ENCODE measurements at places on chromosomes 16 and 17.
A peak's percentile ranks its signal among the peaks of the same experiment; 100 is the strongest.

- DNase-seq, result peak; percentile 47
These were observed 23.7 kb downstream of the MAP3K3 start for GRCh38 chr17:63645775-63646487.

- DNase-seq, result no peak
These were observed 20.0 kb upstream of the UBE2I start for GRCh38 chr16:1289477-1289866.

DNA sequence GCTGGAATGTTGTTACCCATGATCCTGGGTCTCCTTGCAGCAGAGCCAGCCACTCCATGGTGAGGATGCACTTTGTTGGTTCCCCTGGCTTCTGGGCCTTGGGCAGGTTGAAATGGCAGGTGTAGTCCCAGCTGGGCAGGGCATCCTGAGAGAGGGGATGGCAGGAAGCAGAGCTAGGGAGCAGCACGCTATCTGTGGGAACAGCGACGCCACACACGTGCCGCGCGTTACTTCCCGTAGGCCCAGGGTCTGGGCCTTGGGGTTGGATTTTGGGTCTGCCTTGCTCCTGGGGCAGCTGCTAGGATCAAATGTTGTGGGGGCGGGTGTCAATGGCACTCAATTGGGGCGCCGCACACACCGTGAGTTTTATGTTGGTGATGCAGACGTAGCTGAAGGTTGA is 368.0 kb downstream of the CPPED1 start:
- no peak for DNase-seq

DNA sequence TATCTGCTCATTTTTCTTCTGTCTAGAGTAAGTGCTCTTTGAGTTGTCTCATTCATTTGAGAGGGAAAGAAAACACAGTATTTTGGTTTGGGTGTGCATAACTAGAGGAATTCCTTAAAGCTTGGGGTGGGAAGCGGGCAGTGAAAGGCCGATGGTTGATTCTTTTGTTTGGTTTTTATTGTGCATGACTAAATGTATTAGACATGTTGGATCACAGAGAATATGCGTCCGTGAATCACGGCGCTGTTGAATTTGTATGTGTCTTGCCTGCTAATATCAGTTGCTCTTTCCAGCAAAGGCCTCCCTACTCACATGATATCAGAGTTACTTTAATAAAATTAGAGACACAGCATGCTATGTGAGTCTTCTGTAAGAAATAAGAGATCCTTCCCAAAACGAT is 180.0 kb downstream of the CHD9NB start:
- no peak for DNase-seq

DNA sequence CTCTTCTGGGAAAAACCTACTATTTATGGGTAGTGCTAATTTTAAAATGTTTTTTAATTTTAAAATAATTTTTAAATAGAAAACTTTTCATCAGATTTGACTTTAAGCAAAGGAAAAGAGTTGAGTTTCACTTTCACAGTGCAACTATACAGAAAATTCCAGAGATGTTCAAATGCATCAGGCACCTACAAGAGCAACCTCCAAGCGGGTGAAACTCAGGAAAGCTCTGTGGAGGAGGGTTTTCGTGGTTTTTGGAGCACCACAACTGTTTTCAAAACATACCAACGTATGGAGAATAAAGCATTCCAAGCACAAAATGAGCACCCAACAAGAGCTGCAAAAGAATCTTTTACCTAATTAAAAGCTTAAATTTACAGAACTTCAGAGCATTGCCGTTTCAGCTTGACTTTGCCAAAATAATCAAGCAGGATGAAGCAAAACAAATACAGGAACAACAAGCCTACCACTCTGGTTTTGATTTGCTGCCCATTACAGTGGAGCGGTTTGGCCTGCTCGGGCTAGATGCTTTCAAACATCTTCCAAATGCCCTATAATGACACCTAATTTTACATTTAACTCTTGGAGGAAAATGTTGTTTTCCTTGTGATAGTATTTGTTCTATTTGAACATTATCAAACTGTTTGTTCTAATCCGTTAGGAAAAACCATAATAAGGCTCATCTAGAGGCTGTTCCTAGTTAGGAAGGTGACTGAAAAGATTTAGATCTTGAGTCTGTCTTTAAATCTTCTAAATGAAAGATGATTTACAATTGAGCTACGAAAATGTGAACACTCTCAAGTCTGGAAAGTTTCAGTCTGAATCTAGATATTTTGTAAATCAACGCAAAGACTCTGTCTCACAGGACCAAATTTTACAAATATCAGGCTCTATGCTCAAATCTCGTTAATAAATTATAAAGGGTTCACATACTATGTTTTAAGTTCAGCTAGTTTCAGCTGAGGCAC is 34.5 kb downstream of the NACA2 start:
- peak; percentile 26 for DNase-seq

DNA sequence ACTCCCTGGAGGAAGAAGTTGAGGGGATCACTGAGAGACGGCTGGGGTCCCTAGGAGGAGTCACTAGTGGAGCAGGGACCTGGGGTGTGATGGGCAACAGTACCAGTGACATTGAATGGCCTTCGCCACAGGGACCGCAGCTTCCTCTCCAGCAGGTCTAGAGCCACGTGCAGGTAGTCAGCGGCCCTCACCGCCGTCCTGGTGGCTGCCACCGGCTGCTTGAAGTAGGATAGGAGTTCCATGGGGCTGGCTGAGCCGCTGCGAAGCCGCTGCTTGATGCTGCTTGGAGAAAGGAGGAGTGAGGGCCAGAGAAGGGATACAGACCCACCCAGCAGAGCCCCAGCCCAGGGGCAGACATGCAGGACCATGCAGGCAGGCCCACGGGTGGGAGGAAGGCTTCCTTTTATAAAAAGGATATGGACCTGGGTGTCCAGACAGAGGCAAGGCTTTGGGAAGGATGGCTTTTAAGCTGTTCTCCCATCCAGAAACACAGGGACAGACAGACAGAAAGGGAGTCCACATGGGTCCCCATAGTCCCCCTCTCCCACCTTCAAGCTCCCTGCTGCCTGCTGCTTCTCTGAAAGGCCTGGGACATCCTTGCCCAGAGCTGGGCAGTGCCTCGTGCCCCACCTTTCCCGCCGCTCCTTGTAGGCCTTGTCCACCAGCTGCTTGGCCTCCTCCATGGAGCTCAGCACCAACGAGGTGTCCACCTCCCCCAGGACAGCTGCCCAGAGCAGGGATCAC is 827 bp downstream of the MPO start:
- DNase-seq, result no peak

- no peak for DNase-seq
These were observed 7.4 kb upstream of the FASN start for GRCh38 chr17:82105417-82105881.

- no peak for DNase-seq
These were observed 480.2 kb downstream of the HS3ST3B1 start for GRCh38 chr17:14781123-14781522.

DNA sequence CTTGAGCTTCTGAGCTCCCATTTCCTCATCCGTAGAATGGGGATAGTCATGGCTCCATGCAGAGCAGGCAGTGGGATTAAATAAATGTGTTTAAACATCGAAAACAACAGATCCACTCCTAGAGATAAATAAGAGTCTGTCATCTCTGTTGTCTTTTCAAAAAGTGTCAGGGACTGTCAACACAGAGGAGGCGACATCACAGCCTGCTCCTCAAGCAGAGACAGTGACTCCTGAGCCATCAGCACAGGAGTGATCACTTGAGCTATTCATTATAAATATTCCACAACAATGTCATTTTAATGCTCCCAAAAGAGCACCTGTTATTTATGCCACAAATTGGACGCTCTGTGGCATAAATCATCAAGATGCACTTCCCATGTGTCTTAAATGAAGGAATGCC is 605.6 kb upstream of the CDH5 start:
- no peak for DNase-seq

- DNase-seq, result no peak
These were observed 171.2 kb downstream of the C16orf78 start for GRCh38 chr16:49544828-49545227.

- peak; percentile 62 for DNase-seq
These were observed 20.7 kb downstream of the SLC47A1 start for GRCh38 chr17:19554393-19554792.

DNA sequence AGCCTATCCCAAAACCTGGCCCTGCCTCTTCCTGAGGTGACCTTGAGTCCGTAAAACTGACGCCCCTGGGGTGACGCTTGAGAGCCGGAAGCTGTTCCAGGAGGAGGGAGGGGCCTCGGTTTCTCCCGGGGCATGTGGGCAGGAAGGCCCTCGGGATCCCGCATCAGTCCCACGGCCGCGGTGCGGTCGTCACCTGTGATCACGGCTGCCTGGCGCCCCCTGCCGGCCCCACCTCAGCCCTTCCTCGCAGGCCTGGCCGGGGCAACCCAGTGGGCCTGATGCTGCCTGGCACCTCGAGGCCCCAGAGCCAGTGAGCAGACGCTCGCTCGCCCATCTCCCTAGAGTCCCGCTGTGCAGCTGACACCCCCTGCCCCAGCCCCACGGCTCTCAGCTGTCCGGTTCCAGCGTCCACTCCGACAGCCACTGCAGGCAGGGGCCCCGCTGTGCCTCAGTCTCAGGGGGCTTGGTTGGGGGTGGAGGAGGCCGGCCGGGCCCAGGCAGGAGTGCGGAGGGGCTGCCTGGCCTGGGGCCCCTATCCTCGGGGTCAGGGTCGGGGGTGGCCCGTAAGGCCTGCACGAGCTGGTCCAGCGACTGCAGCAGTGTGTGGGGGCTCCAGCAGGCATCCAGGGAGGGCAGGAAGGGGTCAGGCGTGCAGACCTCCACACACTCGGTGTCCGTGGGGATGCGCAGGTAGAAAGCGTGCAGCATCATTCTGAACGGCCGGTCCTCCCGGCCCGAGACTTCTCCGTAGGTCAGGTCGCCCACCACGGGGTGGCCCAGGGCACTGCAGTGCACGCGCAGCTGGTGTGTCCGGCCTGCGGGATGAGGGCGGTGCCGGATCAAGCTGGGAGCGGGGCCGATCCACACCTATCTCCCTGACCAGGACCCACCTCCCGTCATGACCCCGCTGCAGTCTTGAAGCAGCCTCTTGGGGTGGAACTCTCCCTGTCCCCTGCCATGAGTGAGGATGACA is 2.3 kb downstream of the RPUSD1 start:
- DNase-seq, result peak; percentile 56

- DNase-seq, result peak; percentile 35
These were observed 858 bp upstream of the SMARCE1 start for GRCh38 chr17:40648384-40648968.

- no peak for DNase-seq
These were observed 6.7 kb downstream of the SYNGR2 start for GRCh38 chr17:78174870-78175642.

- DNase-seq, result no peak
These were observed 101.4 kb downstream of the TNFRSF13B start for GRCh38 chr17:16870253-16871245.

GRCh38 chr17:72236980-72237633 is 116.3 kb downstream of the SOX9 start:
- DNase-seq, result no peak

DNA sequence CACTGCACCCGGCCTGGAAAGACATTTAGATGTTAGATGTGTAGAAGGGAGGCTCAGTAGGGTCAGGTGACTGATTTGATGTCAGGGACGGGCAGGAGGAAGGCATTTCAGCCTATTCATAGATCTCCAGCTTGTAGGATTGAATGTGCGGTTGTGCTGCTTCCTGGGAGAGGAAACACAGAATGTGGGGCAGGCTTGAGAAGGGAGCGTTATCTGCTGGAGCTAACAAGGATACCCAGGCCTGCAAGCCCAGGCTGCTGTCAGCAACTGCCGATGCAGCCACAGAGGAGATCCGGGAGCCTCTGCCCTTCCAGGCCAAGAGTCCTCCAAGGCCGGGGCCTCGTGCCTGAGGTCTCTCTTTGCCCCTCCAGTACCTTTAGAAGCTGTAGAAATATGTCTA is 205.6 kb downstream of the SPECC1 start:
- DNase-seq, result no peak

DNA sequence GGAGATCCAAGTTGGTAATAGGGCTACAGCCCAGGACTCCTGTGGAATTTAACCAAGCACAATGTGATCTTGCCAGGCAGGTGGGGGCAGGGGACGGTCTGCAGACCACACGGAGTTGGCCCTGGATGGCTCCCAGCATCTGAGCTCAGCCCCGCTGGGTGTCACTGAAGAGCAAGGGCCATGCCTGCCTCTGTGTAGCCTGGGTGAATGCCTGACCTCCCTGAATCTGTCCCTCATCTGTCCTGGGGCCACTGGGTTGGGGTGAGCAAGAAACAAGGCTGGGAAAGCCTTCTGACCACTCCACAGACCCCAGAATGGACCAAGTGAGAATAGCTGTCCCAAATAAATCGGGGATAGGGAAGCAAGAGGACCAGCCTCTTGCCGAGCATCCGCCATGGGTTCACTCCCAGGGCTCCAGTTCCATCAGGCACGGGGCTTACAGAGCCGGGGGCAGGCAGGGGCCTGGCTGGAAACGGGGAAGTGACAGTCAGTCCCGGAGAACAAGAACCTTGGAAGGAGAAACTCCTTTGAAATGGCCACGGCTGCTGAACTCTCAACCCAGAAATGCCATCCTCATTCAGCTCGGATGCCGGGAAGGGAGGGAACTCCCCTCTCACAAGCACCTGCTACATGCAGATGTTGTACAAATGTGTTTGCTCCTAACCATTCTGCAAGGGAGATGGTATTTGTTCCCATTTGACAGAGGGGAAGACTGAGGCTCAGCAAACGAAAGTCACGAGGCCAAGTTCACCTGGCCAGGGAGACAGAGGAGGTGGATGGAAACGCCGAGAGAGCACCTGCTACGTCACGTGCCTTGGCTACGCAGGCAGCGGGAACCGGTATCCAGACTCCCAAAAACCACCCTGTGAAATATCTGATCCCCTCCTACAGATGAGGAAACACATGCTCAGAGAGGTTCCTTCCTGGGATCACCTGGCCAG is 50.0 kb downstream of the RMI2 start:
- no peak for DNase-seq

DNA sequence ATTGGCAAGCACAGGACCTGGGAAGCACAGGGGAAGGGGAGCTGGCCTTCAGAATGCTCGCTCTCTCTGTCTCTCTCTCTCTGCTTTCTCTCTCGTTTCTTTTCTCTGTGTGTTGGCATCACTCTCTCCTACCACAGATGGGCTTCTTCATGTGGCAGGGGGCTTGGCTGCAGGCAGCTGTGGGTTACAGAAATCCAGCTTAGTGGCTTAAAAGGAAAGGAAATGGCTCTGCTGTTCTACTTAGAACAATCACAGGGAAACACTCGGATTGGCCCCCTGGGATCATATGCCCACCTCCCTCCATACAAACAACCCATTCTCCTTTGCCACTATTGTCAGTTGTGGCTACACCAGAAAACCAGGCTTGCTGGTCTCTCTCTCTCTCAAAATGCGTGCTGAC is 20.4 kb downstream of the TBX2 start:
- DNase-seq, result no peak

- DNase-seq, result no peak
These were observed 67.1 kb downstream of the TANC2 start for GRCh38 chr17:63033142-63033541.

Data from EH (cell line).